ENCODE measurements at places on chromosomes 6 and 20.

- peak; percentile 69 for DNase-seq
Measured at GRCh38 chr6:159693128-159693893, at the start of gene SOD2. SOD2 (minus strand) TSS chr6:159693241; CDS start chr6:159693167, 74 bp downstream.

GRCh38 chr6:36722365-36722764, 24.7 kb downstream of the RAB44 start:
- no peak for DNase-seq

DNA sequence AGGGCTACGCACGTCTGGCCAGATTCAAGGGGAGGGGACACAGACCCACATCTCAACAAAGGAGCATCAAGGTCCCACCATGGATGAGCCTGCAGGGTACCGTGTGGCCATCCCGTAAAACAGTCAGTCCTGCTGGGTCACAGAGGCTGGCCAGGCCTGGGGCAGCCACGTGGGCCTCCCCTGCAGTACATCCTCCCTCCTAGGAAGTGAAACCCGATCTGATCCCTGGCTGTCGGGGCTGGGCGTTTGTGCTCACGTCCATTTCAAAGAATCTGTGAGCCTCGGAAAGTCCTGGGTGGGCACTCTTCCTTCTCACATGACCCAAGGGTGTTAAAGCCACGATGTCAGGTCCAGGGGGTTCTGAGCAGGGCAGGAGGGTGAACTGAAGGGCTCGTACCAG, 14.3 kb downstream of the SULF2 start:
- no peak for DNase-seq

DNA sequence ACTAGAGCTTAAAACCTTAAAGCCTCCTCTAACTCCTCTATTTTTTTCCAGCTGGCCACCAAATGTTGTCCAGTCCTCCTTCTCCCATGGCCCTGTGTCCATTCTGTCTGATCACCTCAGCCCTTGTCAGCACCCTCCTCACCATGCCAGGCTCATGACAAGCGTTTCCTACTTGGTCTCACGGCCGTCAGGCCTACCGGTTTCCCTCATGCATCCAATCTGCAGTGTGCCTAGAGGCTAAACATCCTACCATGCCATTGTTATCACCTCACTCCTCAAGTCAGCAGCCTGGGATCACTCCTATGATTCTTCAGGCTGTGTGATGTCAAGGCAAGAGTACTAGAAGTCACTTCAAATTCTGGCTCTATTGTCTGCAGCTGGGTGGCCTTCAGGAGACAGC, 9.6 kb upstream of the TJAP1 start:
- DNase-seq = no peak

- no peak for DNase-seq
Measured at GRCh38 chr6:66376001-66376400, 669.0 kb upstream of the EYS start.

- no peak for DNase-seq
Measured at GRCh38 chr6:108697561-108698161, 136.9 kb downstream of the FOXO3 start.

DNA sequence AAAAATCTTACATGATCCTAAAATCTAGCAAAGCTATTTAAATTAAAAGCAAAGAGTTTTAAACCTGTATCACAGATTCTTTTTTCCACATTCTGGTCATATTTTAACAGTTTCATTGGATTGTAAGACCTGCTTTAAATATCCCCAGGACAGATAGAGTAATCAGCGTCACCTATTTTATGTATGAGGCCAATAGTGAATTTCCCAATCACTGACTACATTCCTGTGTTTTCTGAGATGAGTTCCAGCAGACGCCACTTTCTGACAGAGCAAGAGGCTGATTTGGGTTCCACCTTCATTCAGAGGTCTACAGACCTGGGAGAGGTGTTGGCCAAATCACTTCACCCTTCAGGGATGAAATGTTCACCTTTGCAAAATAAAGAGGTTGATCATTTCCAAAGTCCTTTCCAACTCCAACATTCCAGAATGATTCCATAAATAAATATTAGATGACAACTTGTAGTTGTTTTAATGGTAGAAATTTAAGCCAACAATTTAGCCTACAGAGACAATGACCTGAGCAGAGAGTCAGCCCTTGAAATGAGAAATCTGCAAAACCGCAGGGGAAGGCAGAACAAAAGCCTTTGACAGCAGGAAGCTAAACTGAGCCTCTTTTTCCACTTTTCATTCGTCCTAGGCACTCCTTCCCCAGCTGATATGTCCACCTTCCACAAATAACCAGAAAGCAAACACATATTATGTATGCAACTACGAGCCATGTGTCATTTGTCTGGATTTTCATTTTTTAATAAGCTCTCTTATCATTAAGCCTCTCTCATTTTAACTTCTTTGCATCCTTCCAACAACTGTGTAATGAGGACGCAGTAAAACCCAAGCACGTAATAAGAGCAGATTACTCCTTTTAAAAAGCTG, 105.2 kb downstream of the TFAP2A start:
- DNase-seq = no peak

DNA sequence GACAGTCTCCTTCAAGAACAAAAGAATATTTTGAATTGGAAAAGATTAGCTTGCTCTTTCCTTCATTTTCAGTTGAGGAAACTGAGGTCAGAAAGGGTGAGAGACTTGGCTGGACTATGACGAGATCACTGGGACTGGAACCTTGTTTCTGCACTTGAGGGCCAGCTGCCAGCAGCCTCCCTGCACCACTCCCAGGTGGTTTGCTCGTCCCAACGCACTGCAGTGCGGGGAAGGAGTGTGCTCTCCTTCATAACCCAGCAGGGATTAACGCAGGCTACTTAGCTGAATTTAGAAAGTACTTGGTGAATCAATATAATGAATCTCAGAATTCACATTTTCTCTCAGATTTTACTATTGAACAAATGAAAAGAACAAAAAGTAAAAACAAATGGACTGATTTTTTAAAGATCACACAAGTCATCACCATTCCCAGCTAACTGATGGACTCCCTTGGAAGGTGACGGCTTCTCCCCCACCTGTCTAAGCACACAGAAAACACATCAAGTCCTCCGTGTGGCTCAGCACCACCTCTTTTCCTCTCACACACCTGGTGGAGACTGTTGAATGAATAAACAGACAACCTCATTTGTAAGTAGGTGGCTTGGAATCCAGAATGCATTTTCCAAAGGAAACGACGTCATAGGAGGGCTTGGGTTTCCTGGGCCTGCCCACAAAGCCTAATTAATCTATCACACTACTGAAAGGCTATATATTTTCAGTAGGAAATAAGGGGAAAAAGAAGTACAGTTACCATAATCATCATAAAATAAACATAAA, 121.0 kb downstream of the QRSL1 start:
- DNase-seq = no peak

DNA sequence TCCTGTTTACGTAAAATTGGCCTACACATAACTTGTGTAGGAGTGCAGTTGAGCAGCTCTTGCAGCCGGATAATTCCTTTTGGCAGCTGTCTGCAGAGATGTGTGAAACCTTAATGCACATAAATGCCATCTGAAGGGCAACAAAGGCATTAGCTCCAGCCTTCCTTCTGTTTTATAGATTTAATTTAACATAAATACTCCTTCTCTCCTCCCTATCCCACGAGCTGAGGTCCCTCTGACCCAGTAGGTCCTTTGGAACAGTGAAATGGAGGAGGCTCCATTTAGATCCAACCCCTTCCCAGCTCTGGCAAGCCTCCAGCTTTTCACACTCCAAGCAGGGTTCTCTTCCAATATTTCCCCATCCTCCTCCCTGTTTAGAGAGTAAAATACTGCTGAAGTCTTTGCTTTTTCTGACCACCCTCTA, 6.5 kb downstream of the PLEKHG1 start:
- no peak for DNase-seq

DNA sequence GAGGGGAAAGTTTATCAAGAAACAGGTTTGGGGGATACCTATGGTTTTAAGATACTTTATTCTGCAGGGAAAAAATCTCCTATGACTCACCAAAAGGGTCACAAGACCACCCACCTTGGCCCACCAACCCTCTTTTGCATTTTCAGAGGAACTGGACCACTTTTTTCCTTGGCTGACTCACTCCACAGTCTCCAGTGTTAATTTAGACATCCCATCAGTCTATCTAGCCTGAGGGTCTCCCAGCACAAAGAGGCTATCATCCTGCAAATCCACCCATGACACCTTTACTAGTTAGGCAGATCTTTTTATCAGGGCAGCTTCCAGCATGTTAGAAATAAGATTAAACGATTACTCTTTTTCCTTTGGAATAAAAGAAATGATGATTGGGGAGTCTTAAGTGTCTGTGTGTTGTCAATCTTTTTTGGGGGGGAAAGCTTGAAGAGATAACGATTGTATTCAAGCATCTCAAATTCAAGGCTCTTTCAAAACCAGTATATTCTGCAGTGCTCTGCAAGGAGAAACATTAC, 138.1 kb upstream of the RIN2 start:
- no peak for DNase-seq

GRCh38 chr20:12433724-12434123, 516.0 kb downstream of the BTBD3 start:
- no peak for DNase-seq

GRCh38 chr20:23596579-23597250, 9.0 kb downstream of the CST9 start:
- no peak for DNase-seq

GRCh38 chr20:33583143-33583542, 79.0 kb upstream of the C20orf144 start:
- DNase-seq = no peak

- no peak for DNase-seq
Measured at GRCh38 chr6:50381099-50381415, 331.3 kb upstream of the DEFB112 start.

- no peak for DNase-seq
Measured at GRCh38 chr20:61923371-61924166, 142.1 kb downstream of the TAF4 start.

GRCh38 chr6:125865015-125865414, 74.3 kb downstream of the NCOA7 start:
- DNase-seq = no peak

DNA sequence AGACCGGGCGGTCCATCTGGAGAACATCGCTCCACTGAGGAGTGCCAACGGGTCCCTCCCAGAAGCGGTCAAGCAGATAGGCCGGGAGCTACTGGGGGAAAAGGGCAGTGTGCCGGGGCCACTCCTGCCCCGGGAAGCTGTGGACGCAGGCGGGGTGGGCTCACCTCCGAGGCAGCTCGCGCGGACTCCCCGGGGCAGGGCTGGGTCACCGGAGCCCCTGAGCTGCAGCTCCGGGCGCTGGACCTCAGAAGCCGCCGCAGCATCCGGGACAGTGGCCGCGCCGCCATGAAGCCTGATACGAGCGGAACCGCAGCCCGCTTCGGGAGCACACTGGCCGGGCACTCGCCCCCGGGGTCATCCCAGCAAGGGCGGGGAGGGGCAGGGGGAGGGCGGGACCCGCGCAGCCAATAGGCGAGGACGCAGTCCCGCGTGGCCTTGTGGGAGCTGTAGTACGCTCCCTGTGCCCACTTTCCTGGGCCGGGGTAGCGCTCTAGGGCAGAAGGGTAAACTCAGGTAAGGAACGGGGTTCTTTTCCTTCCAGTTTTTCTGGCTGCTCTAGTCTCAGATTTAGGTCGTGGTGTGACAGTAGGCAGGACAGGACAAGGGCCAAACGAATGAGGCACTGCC, at the start of gene MOCS1:
TSS of gene MOCS1 (minus strand) at position 332 of the 627 bp plus-strand sequence. CDS start at position 287, 45 bp downstream.
- peak; percentile 6 for DNase-seq

- no peak for DNase-seq
Measured at GRCh38 chr6:163863565-163863964, 449.0 kb downstream of the QKI start.

DNA sequence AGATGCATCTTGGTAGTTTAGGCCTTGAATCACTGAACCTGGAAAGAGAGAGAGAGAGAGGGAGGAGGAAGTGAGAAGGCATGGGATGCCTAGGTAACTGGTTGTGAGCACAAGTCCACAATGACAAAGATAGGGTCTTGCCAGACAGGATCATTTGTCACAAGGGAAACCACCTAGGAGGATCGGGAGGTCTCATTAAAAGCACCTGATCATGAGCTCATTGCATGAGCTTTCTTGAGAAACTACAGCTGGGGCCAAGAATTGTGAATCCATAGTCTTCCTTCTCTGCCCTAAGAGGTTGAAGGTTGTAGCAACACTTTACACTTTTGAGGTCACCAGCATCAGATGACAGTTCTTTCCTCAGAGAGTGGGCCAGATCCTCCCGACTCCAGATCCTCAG, 195.7 kb downstream of the CD83 start:
- DNase-seq = no peak

- DNase-seq = no peak
Measured at GRCh38 chr6:83431545-83432155, 799 bp upstream of the ME1 start.

- no peak for DNase-seq
Measured at GRCh38 chr6:51620971-51621370, 466.4 kb downstream of the PKHD1 start.

- DNase-seq = no peak
Measured at GRCh38 chr6:157518397-157519250, 137.6 kb downstream of the ZDHHC14 start.
